Right atrium auricular region (tissue), 2 donors: ENCODE measurements at places on chromosomes 5 and 9. TPM values are rescaled to one million over a fixed set of nuclear protein-coding genes. Genes with fewer than 3 reads are reported as not detected.

The PCDHA9 gene
- not detected for total RNA-seq

The WWC1 gene
- 2.7 TPM for total RNA-seq

The IFNA13 gene
- total RNA-seq = not detected

The ANKRD18B gene
- 0.11 TPM for total RNA-seq

The PROB1 gene
- total RNA-seq = 15.8 TPM

The TSC1 gene
- 27.6 TPM for total RNA-seq

The UNC13B gene
- total RNA-seq = 14.6 TPM

The IL4 gene
- total RNA-seq = not detected

The THBS4 gene
- total RNA-seq = 91.5 TPM
